ENCODE measurements at places on chromosomes 2 and 18.

DNA sequence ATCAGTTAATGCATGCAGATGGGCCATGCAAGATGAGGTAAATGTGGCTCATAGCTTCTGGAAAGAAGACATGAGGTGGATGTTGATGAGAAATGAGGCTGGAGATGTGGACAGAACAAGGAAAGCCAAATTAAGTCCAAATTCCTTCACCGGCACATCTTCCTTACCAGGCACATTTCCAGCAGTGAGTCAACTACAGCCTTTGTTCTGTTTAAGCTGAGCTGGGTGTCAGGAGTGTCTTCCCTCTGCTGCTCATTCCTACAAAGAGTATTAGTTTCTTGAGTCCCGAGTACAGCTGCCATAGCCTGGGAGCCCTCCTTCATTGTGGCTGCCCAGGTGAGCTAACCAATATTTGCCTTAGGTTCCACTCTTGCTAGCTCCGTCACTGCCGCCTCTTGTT, 945.0 kb downstream of the SLC4A3 start:
- DNase-seq: no peak

- DNase-seq: no peak
Measured at GRCh38 chr2:229296016-229296415, 24.9 kb upstream of the PID1 start.

DNA sequence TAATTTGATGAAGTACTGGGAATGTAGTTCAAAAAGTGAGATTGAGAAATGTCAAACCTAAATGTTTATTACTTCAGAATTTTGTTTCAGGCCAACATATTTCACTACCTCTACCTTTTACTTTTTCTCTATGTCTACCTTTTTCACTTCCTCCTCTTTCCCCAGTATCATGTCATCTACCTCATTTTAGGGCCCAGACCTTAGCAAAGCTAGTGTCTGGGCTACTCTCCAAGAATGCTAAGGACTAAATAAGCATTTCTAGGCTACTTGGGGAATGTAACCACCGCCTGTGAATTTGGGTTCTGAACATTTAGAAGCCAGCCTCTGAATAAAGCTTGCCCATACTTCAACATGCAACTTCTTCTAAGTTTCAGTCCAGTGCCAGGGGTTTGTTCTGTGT, 330.4 kb downstream of the SLC4A3 start:
- no peak for DNase-seq

GRCh38 chr18:48095726-48096125, 165.3 kb upstream of the SMAD2 start:
- DNase-seq: no peak

DNA sequence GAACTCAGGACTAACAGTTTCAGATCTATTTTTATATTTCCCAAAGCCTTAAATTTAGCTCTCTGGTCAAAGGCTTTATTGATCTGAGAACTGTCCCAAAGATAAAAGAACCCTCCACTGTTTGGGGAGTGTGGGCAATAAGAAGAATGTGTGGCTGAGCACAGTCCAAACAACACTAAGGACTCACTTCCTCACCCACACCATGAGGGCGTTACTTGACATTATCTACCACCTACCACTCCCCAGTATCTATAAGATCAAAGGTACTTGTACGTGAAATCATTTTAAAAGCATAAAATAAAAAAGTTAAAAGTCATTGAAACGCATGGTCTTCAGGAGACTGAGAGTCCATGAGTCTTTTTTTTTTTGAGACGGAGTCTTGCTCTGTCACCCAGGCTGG, 54.6 kb upstream of the NFU1 start:
- no peak for DNase-seq

DNA sequence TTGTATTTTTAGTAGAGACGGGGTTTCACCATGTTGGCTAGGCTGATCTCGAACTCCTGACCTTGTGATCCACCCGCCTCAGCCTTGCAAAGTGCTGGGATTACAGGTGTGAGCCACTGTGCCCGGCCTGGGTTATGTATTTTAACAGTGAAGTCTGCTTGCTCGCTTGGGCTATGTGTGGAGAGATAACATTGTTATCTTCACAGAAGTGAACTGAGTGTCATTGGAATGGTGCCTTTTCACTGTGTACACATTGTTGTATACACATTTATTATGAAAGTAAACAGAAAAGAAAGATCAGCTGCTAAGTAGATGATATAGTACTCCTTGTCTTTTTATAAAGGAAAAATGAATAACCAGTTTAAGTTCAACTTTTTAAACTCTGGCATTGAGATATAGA, 30.4 kb downstream of the RNF138 start:
- DNase-seq: no peak

- DNase-seq: peak; percentile 9
Measured at GRCh38 chr2:185608799-185609198, 129.8 kb upstream of the FSIP2 start.

DNA sequence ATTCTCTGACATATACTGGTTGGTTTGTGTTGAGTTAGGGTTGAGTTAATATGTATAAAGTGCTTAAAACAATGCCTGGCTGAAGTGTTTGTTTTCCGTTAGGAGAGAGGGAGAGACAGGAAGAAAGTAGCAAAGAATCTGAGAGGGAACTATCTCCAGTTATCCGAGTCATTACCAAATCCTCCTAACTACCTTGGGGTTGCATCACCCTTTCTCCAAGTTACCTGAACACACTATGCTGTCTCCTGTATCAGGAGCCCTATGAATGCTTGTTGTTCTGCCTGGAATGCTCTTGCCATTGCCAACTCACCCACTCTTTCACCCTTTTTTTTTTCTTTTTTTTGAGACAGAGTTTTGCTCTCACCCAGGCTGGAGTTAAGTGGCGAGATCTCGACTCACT, 47.9 kb upstream of the ITGAV start:
- no peak for DNase-seq

- DNase-seq: no peak
Measured at GRCh38 chr2:20524412-20525040, 77.7 kb downstream of the RHOB start.

GRCh38 chr2:237341872-237342271, 72.1 kb downstream of the COL6A3 start:
- no peak for DNase-seq
